ENCODE measurements at places on chromosomes 16 and 17.
A peak's percentile ranks its signal among the peaks of the same experiment; 100 is the strongest.

GRCh38 chr16:11348737-11349598 lies 3.7 kb downstream of the RMI2 start:
- no peak for DNase-seq

- DNase-seq = no peak
These were observed 6.0 kb downstream of the MPG start for GRCh38 chr16:83781-84615.

- DNase-seq = no peak
These were observed 28.3 kb upstream of the PABPN1L start for GRCh38 chr16:88894681-88895300.

DNA sequence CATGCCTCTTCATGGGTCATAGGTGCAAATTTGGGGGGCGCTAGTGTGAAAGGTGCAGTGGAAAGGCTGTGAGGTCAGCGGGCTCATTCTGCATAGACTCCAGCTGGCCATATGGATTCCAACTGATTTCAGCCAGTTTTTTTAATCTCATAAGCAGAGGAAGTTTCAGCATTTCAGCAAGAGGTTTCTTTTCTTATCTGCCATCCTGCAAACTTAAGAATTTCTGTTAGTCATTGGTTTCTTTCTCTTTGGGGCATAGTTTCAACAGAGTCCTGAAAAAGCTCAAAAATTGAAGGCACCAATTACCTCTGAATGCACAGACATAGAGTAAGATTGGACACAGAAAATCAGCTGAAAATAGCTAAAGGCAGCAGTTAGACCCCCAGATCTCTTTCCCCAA lies 16.2 kb upstream of the ALOX15 start:
- no peak for DNase-seq

GRCh38 chr17:81456091-81456490 lies 56.5 kb downstream of the ACTG1 start:
- DNase-seq = no peak

DNA sequence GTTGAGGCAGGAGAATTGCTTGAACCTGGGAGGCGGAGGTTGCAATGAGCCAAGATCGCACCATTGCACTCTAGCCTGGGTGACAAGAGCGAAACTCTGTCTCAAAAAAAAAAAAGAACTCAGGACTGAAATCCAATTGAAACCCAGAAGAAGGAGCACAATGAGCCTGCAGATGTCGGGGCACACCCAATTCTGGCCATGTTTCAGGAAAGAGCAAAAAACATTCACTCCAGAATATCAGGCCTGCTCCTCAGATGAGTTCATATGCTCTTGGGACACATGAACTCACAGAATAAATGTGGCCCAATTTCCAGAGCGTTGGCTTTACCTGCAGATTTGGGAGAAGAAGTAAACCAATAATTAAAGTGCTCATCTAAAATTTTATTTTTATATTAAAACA lies 3.0 kb upstream of the CMTM2 start:
- DNase-seq = no peak

DNA sequence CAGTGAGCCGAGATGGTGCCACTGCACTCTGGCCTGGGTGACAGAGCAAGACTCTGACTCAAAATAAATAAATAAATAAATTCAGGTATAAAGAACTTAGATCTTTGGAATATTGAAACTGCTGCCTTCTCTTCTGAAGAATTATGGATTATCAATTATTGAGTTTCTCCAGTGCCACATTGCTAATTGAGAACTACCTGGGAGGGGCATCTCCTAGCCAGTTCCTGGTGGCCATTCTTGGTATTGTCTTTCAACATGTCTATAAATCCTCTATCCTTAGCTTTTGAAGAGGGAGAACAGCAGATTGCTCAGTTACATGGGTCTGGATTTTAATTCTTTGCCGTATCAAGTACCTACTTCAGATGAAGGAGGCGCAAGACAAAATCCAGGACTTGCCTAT lies 29.2 kb downstream of the CALCOCO2 start:
- no peak for DNase-seq

DNA sequence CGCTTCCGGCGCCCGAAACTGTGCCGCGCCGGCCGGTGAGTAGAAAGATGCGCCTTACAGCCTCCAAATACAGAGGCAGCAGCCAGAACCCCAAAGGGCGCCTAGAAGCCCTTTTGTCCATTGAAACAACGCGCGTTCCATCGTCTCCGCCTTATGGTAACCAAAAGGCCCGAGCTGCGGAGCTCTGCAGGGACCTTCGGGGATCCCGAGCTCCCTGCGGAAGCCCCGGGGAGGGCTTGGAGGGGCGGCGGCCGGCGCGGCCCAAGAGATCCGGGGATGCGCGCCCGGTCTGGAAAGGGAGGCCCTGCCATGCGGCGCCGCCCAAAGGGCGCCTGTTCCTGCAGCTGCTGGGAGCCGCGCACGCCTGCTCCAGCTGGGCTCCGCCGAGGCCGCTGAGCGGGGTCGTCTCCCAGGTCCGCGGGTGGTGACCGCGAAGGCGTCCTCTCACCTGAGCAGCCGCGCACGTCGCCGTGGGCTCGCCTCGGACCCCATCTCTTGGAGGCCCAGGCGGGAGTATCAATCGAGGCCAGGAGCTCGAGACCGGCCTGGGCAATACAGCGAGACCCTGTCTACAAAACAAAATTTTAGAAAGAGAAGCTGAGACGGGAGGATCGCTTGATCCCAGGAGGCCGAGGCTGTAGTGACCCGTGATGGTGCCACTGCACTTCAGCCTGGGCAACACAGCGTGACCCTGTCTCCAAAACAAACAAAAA lies 742 bp upstream of the FBXO31 start:
- DNase-seq = no peak

DNA sequence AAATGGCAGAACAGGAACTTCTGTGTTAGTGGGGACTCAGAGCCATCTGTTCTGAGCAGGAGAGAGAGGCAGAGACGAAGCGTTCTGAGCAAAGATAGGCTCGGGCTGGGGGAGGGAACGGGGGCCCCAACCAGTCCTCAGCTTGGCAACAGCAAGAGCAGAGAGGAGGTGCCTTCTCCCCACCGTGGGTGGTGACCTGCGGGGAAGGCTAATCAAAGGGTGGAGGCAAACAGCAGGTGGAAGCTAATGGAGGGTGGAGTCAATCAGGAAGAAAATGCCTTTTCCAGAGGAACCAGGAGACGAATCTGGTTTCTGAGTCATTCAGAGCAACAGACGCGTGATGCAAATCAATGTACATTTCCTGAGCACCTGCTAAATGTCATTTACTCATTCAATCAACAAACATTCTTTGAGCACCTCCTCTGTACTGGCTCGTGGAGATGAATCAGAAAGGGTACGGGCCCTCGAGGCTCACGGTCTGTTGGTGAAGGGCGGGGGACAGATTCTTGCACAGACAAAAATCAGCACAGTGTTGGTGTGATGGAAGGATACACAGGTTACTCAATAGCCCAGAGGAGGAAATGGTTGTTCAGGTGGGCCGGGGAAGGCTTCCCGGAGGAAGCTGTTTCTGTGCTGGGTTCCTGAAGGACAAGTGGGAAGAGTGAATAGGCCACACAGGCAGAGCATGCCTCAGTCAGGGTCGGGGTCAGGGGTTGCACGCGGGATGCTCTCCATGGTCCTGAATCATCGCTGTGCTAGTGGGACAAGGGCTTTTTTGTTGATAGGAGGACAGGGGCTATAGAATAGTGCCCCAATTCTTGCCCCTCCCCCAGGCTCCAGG lies 5.7 kb upstream of the SPNS2 start:
- DNase-seq = no peak

GRCh38 chr16:78843978-78844377 lies 744.5 kb downstream of the WWOX start:
- DNase-seq = no peak

DNA sequence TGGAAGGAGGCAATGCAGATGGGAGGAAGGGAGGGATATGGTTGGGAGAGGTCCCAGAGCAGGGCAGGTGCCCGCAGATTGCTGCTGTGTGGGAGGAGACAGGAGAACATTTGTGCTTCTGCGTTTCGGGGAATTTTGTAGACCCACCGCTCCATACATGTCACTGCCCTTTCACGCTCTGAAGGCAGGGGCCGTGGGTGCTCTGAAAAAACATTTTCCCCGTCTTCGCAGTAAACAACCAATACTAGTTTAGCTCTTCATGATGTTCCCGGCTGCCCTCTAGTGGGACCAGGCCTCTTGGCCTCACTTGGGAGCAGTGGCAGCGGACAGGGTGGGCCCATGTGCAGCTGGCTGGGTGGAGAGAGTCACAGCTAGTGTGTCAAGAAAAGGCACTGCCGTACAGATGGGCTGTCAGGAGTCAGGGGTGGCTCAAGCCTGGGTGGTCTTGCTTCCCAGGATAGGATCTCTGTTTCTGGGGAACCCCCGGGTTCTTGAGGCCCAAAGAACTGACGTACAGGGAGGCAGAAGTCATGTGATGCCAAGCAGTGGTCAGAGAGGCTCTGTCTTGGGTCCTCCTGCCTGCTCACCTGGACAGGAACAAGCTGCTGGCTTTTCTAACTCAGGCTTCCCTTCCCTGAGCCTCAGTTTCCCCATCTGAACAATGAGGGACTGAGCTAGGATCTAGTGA lies 46.5 kb upstream of the CPNE2 start:
- DNase-seq = no peak

DNA sequence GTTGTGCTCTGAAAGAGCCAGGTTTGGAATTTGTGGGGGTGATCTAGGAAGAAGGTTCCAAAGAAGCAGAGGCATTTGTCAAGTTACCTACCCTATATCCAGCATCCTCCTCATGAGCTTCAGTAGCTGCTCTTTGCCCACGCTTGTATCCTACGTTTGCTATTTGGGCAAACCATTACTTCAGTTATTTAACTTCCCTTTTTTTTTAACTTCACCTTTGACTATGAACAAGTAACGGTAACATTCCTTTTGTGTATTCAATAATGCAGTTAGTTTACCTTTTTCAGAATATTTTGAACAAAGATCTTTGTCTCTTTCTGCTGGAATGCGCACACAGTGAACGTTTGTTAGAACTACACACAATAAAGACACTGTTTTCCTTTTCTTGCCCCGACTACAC lies 41.5 kb downstream of the CYB5B start:
- no peak for DNase-seq

- DNase-seq = no peak
These were observed 267.8 kb upstream of the FOXF1 start for GRCh38 chr16:86242244-86243122.

GRCh38 chr17:48729335-48730239 lies 1.0 kb upstream of the HOXB13 start:
- no peak for DNase-seq

GRCh38 chr17:34420254-34420766 lies 57.3 kb upstream of the CCL1 start:
- DNase-seq = peak; percentile 33

DNA sequence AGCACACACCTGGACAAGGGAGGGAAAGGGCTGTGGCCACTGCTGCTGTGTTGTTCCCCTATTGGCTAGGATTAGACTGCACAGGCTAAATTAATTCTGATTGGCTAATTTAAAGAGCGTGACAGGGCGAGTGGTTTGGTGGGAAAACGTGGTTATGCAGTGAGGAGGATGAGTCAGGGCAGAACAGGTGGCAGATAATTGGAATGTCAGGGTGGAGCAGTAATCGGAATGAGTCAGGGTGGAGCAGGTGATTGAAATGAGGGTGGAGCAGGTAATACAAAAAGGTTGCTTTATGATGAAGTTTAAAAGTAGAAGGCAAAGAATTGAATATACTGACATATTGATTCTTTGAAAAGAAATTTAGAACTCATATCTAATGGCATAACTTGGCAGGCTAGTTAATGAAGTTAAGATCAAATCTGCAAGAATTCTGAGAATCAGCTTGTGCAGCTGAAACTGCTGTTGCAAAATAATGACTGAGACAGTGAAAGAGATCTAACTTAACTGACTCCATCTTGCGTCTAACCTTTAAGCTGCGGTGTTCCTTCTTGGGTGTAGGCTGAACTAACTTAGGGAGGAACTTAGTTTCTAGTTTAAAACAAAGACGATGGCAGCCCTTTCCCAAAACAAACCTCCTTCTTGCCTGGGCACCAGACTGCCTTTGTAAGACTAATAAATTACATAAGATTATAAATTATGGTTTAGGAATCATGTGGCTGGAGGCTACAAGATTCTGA lies 174.3 kb downstream of the UTP18 start:
- DNase-seq = no peak

DNA sequence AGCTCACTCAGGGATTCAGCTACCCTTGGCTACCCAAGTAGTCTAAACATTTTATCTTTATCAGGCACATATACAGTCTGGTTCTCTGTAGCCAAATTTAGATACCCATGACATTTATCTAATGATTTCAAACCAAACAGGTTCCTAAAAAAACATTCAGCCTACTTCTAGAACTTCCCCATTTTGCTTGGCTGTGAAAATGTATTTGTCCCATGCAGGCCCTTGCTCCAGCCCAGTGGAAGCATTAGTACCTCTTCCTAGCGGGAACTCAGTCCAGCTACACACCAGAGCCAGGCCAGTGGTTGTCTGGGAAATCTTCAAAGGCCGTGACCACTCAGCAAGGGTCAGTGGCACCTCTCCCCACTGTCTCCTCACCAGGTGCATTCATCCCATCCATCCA lies 26.2 kb upstream of the NAGLU start:
- DNase-seq = no peak

DNA sequence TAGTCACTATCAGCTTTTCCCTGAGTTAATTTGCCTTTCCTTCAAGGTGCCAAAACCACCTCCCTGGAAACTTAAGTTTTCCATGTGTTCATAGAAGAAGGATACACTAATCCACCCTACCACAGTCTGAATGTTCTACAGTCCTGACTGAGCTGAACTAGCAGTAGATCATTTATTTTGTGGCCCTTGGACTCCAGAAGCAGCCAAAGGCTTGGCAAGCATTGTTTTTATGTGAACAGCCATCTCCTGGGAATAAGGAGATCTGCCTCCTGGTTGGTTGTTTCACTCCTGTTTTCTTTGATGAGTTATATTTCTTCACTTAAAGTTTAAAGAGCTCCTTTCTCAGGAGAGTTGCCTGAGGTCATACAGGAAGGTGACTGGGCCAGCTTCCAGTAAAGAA lies 634.6 kb upstream of the SOX9 start:
- DNase-seq = no peak

- no peak for DNase-seq
These were observed 11.0 kb upstream of the GPR139 start for GRCh38 chr16:20084624-20085226.

- peak; percentile 59 for DNase-seq
These were observed 555 bp downstream of the NUP88 start for GRCh38 chr17:5418858-5419355.

DNA sequence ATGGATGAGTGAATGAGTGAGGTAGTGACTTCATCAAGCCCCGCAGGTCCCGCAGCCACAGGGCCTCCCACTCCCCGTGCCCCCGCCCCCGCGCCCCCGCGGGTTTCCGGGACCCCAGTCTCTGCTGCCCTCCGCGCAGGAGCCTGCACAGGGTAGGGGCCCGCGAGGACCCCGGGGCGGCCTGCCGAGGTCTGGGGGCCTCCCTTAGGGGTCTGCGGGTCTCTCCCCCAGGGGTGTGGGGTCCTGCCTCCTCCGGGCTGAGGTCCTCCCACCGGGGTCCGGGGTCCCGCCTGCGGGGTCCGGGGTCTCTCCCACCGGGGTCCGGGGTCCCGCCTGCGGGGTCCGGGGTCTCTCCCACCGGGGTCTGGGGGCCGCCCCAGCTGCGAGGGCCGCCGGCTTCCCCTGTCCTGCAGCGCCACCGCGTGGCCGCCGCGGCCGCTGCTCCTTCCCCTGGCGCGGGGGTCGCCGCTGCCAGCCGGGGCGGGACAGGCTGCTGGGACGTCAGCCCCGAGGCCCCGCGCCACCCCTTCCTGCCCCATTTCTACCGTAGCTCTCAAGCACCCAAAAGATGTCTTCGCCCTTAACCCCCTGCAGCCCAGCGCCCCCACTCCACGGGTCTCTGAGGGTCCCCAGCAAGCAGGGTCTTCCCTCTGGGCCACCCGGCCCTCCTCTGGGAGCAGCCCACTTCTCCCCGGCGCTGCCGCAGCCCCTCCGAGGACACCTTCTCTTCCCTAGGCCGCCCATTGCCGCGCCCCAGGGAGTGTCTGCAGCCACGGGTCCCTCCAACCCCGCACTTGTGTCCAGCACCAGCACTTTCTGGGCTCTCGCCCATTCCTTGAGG lies 10.4 kb upstream of the CHMP6 start:
- DNase-seq = peak; percentile 43

Data from stimulated activated CD8-positive, alpha-beta memory T cell treated with anti-CD3 and anti-CD28 coated beads, Interleukin-7, amount 100 ng/mL, for 4 hours (primary cell).